T47D (cell line): ENCODE measurements at places on chromosomes 7 and 10.

GRCh38 chr10:14578060-14578952 is 196.4 kb downstream of the FAM107B start:
- no peak for DNase-seq

- DNase-seq, result no peak
Observed at GRCh38 chr10:92800134-92800733, 48.1 kb upstream of the EXOC6 start.

DNA sequence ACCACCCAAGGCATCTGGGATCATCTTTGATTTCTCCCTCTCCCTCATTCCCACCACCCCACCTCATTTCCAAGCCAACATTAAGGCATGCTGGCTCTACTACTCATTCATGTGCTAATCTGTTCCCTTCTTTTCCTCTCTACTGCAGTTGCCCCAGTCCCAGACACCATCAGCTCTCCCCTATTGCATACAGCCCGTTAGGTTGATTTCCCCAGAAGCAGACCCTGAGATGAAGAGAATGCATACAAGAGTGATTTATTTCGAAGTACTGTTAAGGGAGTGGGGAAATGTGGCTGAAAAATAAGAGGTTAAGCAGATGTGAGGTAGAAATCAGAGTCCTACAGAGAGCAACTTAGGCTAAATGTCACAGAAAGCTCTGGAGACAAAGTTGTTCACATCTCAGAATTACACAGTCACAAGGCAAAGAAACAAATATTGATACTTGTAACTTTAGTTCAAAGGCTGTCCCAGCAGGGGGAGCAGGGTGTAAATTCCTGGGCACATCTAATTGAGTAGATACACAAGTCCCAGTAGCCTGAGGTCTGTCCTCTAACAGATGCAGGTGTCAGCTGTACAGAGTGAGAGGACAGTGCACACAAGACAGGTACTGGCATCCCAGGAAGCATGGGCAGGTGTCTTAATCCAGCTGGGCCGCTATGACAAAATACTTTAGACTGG is 20.9 kb downstream of the AKR1D1 start:
- DNase-seq, result peak; percentile 75

- DNase-seq, result no peak
Observed at GRCh38 chr10:75281974-75282373, 46.2 kb upstream of the COMTD1 start.

- DNase-seq, result peak; percentile 86
Observed at GRCh38 chr10:21292763-21293517, 232.5 kb downstream of the SKIDA1 start.

DNA sequence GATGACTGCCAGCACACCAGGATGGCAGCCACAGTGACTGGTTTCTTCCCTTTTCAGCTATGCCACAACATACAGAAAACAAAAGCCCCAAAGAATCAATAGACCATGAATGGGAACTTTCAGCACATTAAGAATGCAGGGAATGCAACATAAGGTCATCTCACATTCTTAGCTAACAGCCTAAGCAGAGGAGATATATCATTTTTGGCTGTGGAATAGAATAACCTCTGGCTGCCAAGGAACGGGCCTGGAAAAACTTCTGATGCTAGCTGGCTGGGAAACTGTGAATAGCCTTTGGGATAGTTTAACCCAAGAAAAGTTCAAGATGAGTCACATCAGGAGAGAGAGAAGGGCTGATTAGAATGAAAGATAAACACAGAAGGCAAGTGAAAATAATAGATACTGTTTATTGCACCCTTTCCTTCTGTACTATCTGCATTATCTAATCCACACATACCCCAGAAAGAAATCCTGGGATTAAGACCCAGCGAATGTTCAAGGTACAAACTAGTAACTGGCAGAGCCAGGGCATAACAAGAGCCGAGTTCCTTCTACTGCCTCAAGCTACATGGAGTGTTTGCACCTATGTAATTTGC is 169.2 kb downstream of the SEMA3A start:
- peak; percentile 22 for DNase-seq

GRCh38 chr10:33935350-33935749 is 600.9 kb upstream of the NRP1 start:
- DNase-seq, result no peak

- peak; percentile 88 for DNase-seq
Observed at GRCh38 chr7:44633254-44634186, 27.1 kb downstream of the OGDH start.

- no peak for DNase-seq
Observed at GRCh38 chr7:66170309-66171231, 34.6 kb upstream of the TPST1 start.

DNA sequence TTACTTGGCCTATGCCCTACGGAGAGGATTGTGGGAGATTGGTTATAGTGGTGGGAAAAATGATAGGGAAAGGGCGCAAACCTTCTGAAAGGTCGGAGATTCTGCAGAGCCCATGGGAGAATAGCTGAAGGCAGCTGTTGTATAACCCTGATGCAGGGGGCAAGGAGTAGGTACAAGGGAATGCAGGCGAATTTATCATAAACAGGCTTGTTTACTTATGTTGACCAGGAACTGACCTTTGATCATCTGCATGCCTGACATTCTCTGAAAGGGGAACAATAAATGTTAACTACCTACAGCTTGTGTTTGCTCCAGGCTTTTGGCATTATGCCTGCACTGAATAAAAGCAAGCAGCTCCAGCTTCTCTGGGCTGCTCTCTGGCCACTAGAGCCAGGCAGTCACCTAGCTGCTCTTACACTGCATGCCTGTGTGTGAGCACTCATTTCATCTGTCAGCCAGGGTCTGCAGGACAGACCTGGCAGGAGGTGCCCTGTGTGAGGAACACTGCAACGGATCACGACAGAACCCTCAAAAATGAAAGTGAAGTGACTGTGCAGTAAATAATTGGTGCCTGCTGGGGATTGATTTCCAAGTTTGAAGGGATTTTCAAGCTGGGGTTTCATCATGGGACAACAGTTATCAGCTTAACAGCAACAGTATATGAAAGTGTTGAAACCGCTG is 31.1 kb upstream of the ABCA13 start:
- DNase-seq, result no peak

GRCh38 chr7:142455392-142455791 is 197.5 kb upstream of the PRSS58 start:
- DNase-seq, result no peak

- DNase-seq, result no peak
Observed at GRCh38 chr7:15554744-15555143, 7.1 kb downstream of the AGMO start.

DNA sequence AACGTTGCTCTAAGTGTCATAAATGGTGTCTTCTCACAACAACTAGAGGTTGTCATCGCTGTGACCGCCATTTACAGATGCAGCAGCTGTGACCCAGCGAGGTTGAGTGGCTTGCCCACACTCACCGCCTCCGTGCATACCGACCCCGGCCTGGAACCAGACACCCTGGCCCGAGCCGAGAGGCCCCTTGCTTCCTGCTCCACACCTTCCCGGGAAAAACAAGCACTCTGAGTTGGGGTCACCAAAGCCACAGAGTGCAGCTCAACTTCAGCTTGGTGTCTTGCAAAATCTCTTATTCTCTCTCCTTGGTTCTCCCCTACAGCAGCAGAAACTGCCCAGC is 115.7 kb upstream of the PPP2R2D start:
- no peak for DNase-seq

- no peak for DNase-seq
Observed at GRCh38 chr7:137469191-137469811, 125.8 kb upstream of the PTN start.

- no peak for DNase-seq
Observed at GRCh38 chr10:43781480-43782361, 133.0 kb upstream of the ZNF32 start.
